ENCODE measurements at places on chromosomes 4 and X. TPM values are rescaled to one million over a fixed set of nuclear protein-coding genes. Genes with fewer than 3 reads are reported as not detected.

DNA sequence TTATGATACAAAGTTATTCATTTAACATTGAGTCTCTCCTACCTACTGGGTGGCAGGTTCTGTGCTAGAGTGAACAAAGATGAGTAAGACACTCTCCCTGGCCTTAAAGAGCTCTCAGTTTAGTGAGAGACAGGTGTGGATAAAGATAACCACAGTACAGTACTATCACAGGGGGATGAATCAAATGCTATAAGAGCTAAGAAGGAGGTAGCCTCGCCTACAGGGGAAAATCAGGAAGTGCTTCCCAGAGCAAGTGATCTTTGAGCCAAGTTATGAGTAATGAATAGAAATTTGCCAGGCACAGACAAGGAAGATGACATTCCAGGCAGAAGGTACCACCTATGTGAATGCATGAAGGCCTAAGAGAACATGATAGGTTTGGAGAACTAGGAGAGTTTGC, 3.4 kb upstream of the IGBP1 start:
- DNase-seq: no peak

- peak; percentile 40 for DNase-seq
These were observed 37.4 kb downstream of the LHFPL1 start for GRCh38 chrX:112642349-112642748.

GRCh38 chr4:81796790-81797528, 325.3 kb upstream of the RASGEF1B start:
- no peak for DNase-seq

DNA sequence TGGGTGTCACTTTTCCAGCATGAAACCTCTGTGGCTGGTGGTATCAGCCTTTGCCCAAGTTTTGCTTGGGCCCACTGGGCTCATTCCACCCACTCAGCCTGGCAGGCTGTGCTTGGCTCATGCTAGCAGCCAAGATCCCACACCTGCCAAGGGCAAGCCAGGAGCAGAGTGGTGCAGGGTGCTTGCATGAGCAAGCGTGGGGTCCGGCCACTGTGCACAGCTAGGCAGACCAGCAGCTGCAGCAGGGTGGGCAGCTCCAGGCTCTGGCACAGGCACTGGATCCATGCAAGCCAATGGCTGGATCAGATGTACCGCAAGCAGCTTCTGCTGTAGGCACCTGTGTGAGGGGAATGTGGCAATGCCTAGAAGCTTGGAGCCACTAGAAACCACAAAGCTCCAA, 253.9 kb downstream of the SPOCK3 start:
- DNase-seq: no peak

GRCh38 chrX:128800138-128800537, 723.2 kb downstream of the SMARCA1 start:
- no peak for DNase-seq

DNA sequence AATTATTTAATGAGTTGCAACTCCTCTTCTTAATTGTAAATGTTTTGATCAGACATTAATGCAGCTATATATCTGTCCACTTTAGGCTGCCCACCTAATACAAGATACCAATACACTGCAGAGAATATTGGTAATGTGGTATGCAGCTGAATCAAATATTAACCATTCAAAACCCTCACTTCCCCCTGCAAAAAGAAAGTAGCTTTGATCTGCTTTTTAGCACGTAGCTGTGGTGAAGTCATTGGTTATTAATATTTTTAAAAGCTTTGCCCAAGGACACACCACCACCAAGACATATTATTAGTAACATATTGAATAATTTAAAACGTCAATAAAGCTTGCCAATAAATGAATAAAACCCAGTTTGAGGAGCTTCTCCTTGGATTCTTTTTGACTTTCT, 28.6 kb upstream of the CYP2U1 start:
- no peak for DNase-seq

DNA sequence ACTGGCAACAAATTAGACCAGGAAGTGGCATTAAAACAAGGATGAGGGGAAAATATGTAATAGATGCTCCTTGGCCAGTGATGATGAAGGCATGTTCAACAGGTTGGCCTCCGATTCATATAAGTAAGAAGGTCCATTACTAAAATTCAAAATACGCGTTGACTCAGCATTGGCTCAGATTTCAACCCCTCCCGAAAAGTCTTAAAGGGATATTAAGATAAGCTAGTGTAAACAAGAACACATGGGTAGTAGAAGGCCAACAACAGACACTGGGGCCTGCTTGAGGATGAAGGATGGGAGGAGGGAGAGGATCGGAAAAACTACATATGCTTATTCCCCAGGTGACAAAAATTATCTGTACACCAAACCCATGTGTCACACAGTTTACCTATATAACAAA, 19.1 kb upstream of the LAP3 start:
- DNase-seq: no peak

Gene CLCN4
- total RNA-seq: 0.16 TPM

Gene LNX1
- total RNA-seq: not detected

All from activated CD8-positive, alpha-beta memory T cell treated with anti-CD3 and anti-CD28 coated beads, Interleukin-2, amount 10 ng/mL, durations not matched to agents 7 days and 5 days (primary cell).